ENCODE measurements at places on chromosomes 16 and 17.

GRCh38 chr17:9367156-9367555 lies 208.5 kb downstream of the STX8 start:
- no peak for DNase-seq

- DNase-seq, result peak; percentile 89
These were observed 1.5 kb downstream of the FGF11 start for GRCh38 chr17:7440834-7441195.

- DNase-seq, result no peak
These were observed 54.0 kb upstream of the GNAO1 start for GRCh38 chr16:56137269-56137668.

DNA sequence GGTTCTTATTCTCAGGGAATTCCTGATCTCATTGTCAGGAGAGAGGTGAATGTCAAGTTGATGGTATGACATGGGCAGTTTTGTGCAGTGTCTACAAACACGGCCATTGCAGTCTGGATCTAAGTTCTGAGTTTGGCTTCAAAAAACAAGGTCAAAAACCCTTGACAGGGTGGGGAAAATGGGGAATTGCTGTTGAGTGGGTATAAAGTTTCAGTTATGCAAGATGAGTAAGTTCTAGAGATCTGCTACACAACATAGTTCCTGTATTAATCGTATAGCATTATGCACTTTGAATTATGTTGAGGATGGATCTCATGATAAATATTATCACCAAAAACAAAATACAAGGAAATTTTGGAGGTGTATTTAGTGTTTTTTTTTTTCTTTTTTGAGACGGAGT lies 36.6 kb upstream of the CARMIL2 start:
- DNase-seq, result no peak

- DNase-seq, result no peak
These were observed 321.5 kb upstream of the CCL2 start for GRCh38 chr17:33933576-33933975.

GRCh38 chr17:6163612-6164333 lies 93.6 kb downstream of the WSCD1 start:
- DNase-seq, result no peak

- DNase-seq, result no peak
These were observed 5.8 kb upstream of the CCDC182 start for GRCh38 chr17:57750895-57751294.

GRCh38 chr17:36742267-36743000 lies 141.1 kb downstream of the MRM1 start:
- no peak for DNase-seq

DNA sequence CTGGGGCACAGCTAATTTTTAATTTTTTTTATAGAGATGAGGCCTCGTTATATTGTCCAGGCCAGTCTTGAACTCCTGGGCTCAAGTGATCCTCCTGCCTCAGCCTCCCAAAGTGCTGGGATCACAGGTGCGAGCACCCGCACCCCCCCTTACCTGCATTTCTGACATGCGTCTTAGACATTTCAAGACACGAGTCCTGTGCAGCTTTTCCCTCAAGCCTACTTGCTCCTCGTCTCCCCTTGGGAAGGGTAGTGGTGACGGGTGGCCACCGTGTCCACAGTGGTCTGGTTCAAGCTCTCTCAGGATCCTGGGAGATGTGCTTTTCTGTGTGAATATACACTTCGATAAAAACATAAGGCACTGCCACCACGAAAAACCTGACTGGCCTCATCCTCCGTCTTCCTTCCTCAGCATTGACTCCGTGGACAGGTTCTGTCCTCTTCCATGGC lies 9.6 kb downstream of the CANT1 start:
- DNase-seq, result no peak

DNA sequence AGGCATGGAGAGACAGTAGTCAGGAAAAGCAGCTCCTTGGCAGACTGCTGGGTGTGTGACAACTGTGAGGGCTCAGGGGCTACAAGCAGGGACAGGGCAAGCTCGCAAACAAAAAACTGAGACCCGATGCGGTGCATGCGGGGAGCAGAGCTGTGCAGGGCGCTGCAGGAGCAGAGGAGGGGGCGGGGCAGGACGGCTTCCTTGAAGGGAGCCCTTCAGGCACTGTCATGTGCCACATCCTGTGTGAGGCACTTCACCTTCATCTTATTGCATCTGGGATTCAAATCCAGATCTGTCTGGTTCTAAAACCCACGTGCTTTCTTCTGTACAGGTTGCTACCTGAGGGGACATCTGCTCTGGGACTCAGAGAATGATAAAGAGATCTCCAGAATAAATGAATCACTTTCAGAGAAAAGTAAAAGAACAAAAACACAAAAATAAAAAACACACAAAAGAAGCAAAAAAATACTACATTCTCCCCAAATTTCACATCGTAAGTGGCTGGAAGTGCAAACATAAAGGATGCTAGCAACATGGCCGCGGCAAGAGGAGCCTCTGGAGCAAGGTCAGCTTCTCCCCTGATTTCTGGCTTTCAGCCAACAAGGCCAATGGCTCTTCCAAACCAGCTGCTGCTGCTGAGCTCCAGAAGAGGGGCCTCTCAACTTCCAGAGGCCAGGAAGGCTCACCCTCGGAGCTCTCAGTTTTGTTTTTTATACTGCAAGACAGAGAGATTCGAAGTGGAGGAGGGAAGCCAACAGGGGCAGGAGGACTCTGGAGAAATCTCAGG lies 14.2 kb downstream of the LYRM9 start:
- DNase-seq, result no peak

GRCh38 chr16:3625911-3626732 lies 14.7 kb upstream of the SLX4 start:
- peak; percentile 81 for DNase-seq

GRCh38 chr16:14955546-14956231 lies 18.4 kb downstream of the NPIPA1 start:
- no peak for DNase-seq

DNA sequence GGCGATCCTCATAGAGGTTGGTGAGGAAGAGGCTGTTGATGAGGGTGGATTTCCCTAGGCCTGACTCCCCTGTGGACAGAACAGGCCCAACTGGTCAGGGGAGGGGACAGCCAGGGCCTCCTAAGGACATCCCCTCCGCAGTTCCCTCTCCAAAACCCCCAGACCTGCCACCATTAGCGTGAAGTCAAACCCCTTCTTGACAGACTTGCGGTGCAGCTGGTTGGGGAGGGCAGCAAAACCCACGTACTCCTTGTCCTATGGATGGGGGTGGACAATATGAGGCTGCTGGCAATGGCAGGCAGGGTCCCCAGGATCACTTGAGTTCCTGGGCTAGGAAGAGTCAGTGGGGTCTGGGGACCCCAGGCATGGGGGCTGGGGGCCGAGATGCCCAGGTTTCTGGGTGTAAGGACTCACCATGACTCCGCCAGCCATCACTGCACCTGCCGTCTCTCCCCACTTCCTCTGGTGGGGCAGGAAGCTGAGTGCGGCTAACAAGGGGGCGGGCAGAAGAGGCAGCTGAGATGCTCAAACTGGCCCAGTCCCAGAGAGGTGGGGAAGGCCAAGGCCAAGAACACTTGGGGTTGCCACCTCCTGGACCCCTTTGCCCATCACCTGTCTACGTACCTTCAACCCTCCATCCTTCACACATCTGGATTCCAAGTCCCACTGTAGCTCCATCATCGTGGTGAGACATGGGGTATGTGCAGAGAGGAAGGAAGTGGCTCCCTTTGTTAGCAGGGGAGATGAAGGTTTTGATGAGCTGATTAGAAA lies at the start of gene SEPTIN1:
Gene SEPTIN1, minus strand, starts transcription at position 451 of the 771 bp plus-strand sequence. Its CDS starts 19 bp downstream, at position 432.
- DNase-seq, result no peak

GRCh38 chr17:63752707-63753106 lies 11.1 kb upstream of the STRADA start:
- DNase-seq, result no peak

DNA sequence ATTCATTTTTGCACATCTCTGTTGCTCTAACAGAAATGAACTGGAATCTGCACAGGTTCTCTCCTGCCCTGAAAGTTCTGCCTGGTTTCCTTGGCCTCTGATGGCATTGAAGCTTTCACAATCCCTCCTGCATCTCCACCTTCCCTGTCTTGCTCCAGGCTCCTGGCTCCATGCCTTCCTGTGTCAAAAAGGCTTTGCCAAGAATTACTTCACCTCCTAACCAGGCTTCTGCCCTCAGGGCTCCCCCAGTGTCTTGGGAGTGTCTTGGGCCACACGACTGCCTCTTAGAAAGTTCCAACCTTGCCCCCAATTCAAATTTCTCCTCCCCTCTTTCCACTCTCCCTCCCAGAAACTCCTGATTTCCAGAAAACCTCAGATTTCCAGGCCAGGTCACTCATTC lies 37.0 kb upstream of the DNAH9 start:
- DNase-seq, result no peak

GRCh38 chr16:6335072-6335471 lies 997.6 kb upstream of the RBFOX1 start:
- peak; percentile 6 for DNase-seq

- DNase-seq, result peak; percentile 4
These were observed 167.1 kb downstream of the KCNJ2 start for GRCh38 chr17:70336411-70336810.

DNA sequence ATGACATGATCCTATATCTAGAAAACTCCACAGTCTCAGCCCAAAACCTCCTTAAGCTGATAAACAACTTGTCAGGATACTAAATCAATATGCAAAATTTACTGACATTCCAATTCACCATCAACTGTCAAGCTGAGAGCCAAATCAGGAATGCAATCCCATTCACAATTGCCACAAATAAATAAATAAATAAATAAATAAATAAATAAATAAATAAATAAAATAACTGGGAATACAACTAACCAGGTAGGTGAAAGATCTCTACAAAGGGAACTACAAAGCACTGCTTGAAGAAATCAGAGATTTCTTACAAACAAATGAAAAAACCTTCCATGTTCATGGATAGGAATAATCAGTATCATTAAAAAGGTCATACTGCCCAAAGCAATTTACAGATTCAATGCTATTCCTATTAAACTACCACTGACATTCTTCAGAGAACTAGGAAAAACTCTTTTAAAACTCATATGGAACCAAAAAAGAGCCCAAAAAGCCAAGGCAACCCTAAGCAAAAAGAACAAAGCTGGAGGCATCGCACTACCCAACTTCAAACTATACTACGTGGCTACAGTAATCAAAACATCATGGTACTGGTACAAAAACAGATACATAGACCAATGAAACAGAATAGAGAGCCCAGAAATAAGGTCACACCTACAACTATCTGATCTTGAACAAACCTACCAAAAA lies 37.7 kb downstream of the BRIP1 start:
- DNase-seq, result no peak

DNA sequence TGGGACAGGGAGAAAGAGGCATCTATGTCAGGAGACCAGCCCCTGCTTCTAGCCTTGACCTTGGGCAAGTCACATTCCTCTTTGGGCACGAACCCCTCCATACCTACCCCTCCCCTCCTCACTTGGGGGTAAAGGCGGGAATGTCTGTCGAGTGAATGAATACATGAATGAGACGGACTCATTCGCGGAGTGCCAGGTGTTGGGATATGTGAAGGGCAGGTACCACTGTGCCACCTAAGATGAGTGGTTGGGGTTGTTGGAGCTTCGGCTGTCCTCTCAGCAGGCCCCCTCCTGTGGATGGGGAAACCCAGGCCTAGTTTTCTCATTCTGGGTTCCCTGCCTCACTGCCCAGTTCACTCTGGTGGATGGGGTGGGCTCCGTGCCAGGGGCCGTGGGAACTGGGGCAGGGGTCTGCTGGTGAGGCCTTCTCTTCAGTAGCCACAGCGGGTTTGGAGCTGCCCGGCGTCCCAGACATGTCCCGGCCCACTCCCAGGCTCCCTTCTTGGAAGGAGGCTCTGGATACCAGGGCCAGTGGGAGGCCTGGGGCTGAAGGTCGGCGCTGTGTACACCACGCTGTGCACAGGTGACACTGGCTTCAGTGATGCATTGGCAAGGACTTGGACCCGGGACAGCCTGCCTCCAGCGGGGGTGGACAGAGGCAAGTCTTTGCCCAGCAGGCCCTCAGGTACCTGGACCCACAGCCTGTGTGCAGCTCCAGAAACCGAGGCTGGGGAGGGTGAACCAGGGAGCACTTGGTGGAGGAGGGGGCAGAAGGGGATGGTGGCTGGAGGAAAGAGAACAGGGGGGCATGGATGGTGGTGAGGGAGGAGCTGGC lies 5.6 kb downstream of the GLIS2 start:
- no peak for DNase-seq

DNA sequence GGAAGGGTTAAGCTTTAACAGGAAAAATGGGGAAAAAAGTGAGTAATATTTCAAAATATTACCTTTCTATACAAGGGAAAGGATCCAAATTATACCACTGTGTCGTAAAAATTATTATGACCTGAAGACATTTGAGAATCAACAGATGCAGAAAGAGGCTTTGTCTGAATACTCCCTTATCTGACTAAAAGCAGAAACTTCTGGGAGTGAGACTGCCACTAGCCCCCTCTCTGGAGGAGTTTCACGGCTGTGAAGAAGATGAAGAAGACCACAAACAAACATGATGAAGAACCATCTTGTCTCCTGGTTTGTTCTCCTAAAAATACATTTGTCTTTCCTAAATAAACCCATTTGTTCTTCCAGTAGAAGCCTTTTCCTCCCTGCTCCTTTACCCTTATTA lies 29.4 kb downstream of the CNTROB start:
- peak; percentile 42 for DNase-seq

GRCh38 chr16:89174055-89174827 lies 2.7 kb downstream of the CDH15 start:
- DNase-seq, result no peak

- peak; percentile 39 for DNase-seq
These were observed 508 bp downstream of the FLCN start for GRCh38 chr17:17236295-17237025.

- DNase-seq, result peak; percentile 93
These were observed 10.2 kb upstream of the STRADA start for GRCh38 chr17:63751806-63752205.

- DNase-seq, result no peak
These were observed 1006.8 kb upstream of the EEF2KMT start for GRCh38 chr16:6104428-6104827.

DNA sequence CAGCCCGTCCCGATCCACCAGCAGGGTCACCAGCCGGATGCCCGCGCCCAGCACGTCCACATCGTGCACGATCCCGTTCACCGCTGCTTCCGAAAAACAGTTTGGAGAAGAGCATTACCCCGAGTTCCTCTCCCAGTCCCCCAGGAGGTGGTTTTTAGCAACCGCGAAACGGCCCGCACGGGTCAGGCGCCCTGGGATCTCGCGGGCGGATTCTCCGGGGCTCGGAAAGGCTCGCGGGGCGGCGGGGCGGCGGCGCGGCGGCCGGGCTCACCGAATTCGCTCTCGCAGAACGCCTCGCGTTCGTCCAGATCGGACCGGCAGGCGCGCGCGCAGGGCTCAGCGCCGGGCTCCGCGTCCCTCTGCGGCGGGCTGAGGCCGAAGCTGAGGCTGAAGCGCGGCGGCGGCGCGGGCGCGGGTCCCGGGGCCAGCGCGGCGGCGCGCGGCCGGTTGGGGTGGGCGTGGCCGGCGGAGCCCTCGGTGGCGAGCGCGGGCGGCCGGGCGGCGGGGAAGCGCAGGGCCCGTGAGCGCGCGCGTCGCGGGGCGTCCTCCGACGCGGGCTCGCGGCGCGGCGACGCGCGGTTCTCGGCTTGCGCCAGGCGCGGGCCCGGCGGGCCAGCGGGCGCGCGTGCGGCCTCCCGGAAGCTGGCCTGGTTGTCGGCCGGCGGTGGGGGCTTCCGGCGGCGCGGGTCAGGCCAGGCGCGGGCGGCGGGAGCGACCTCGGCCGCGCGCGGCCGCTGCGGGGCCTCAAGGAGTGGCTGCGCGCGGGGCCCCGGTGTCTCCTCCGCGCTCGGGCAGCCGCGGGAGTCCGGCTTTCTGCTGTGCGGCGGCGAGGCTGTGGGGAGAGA lies 2.9 kb downstream of the C17orf58 start:
- peak; percentile 84 for DNase-seq

GRCh38 chr17:76872874-76873221 lies 4.6 kb downstream of the MGAT5B start:
- DNase-seq, result no peak

All from OCI-M1 (cell line).